CD4-positive, alpha-beta T cell treated with Interleukin-4 for 1 hour (primary cell): ENCODE measurements at places on chromosomes 7 and 10.

- DNase-seq, result no peak
Measured at GRCh38 chr10:129846991-129847391, 117.1 kb downstream of the EBF3 start.

- no peak for DNase-seq
Measured at GRCh38 chr7:91720260-91720937, 160.1 kb downstream of the MTERF1 start.

DNA sequence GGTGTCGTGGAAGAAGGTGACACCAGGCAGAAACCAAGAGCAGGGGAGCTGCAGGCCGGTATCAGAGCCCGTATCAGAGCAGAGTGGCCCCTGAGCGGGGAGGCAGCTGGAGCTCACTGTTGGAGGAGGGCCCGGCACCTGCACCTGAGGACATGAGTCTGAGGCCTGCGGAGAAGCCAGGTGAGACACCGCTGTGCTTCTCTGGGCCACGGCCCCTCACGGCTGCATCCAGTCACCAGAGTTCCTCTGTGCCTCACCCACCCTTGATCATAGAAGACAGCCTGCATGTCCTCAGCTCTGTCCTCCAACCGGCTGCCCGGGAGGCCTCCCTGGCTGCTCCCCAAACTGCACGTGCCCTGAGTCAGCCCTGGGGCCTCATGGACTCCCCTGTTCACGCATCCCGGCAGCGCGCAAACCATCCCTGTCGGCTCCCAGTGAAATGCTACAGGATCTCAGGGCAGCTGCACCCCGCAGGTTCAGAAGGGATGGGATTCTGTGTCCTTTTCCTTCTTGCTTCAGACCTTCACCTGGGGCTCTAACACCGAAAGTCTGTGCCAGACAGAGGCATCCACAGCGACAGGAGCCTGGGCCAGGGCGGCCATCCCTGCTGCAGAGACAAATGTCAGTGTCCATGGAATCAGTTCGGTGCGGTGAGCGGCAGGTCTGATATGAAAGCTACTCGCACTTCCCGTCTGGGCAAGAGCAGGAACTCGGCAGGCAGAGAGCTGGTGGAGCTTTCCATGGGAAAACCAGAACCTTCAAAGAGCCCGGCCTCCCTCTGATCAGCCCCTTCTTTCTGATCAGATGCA is 111.9 kb upstream of the FAM20C start:
- no peak for DNase-seq

DNA sequence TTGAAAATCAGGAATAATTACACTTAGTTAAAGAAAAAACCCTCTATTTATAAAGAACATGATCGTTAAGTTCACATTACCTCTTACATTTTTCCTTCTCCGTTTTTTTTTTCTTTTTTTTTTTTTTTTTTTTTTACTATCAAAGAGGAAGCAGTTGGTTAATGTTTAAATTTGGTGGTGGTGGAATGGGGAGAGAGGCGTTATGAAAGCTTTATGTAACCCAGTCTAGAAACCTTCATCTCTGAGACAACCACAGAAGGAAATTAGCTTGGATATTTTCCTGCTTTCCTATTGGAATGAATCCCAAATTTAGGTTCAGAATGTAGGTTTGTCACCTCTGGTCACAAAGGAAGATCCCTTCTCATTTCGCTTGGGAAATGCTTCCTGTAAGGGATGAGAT is 31.5 kb upstream of the LHFPL3 start:
- DNase-seq, result no peak

DNA sequence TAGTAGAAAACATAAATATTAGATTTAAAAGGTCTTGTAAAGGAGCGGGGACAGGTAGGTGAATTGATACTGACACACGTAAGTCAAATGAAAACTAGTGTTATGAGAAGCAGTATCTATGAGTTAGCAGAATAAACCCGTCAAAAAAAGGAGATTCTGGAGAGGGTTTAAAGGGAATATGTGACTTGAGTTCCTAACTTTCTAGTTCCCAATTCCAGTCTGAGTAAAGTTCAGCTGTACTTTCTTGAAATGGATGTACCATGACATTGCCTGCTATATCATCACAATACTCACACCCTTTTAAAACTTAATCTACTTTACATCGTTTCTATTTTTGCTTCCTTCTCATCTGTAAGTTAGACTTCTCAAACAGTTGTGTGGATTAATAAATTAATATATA is 122.2 kb downstream of the NRBF2 start:
- no peak for DNase-seq

DNA sequence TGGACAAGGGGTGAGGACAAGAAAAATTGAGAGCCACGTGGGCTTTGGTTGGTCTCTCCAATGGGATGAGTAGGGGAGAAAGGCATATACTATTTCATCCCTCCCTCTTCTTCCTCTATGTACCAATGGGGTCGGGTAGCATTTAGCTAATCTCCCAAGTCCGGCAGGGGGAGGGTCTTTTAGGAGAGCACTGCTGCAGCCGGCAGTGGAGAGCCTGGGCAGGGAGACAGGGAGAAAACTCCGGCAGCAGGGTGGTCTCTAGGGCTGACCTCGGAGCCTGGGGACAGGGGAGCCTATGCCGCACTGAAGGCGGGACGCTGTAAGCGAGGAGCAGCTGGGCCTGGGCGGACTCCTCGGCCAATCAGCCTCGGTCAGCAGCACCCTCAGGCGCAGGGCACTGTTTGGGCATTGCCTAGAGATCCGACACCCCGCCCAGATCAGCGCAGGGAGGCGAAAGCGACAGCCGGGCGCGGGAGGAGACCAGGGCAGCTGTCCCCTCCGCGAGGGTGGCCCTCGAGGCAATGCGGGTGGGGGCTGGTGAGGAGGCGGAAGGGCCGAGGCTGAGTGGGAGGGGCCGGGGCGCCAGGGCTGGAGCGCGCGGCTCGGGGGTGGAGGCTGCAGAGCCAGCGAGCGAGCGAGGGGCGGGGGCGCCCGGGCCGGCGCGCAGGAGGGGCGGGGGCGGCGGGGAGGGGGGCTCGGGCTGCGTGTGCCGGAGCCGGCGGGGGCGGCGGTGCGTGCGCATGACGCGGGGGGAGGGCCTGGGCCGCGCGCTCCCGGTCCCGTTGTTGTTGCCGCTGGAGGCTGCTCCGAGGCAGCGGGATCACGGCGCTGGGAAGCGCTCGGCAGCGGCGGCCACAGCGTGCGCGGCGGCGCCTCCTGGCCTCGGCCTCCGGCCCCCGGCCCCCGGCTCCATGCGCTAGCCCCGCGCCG is at the start of gene AGAP3:
Gene AGAP3 (plus strand): TSS at position 785 of the 930 bp plus-strand sequence. CDS start 267 bp downstream, outside the sequence.
- DNase-seq, result peak; percentile 64

- DNase-seq, result no peak
Measured at GRCh38 chr7:6235029-6235871, 37.2 kb downstream of the CYTH3 start.

DNA sequence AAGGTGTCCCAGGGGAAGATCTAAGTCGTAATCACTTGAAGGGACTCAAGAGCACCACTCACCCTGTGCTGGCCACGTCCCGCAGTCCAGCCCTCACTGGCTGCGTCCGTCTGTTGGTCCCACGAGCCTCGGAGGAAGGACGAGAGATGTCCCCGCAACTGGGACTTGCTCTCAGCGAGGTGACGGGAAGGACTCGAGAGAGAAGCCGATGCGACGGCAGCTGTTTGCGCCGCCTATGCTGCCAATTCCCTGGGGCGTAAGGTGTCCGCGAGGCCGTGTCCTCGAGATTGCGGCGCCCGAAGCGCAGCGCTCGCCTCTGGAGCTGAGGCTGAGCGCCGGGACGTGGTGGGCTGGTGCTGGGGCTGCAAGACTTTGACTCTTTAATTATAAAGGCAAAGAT is 100.6 kb upstream of the SEMA3E start:
- no peak for DNase-seq

DNA sequence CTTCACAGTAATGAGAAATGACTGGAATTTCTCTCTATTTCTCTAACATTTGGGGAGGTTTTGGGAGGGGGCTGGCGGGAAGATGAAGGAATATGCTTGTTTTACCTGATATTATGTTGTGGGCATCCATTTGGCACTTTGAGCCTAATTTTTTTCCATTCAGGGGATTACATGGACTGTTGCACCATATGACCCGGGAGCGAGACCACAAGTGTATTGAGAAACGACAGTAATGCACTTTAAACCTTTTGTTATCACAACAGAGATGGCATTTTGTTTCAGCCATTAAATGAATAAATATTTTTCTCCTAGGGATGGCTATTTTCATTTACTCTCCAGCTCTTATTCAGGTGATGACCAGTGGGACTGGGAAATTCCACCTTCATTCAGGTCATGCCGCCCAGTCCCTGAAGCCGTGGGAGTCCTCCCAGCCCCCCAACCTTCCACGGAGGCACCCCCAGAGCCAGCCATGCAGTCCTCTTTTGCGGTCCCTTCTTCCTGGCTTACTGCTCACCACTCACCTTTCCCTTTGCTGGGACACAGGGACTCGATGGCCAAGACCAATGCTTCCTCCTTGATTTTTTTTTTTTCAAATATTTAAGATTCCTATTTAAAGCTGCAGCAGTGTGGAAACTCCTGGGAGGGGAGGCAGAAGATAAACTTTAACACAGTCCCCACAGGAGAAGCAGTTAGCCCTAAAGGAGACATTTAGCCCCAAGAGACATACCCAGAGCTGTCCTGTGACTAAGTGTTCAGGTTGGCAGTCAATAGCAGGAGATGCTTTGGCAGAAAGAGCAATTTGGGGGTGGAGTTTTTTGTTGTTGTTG is 190.9 kb upstream of the YAE1 start:
- no peak for DNase-seq

DNA sequence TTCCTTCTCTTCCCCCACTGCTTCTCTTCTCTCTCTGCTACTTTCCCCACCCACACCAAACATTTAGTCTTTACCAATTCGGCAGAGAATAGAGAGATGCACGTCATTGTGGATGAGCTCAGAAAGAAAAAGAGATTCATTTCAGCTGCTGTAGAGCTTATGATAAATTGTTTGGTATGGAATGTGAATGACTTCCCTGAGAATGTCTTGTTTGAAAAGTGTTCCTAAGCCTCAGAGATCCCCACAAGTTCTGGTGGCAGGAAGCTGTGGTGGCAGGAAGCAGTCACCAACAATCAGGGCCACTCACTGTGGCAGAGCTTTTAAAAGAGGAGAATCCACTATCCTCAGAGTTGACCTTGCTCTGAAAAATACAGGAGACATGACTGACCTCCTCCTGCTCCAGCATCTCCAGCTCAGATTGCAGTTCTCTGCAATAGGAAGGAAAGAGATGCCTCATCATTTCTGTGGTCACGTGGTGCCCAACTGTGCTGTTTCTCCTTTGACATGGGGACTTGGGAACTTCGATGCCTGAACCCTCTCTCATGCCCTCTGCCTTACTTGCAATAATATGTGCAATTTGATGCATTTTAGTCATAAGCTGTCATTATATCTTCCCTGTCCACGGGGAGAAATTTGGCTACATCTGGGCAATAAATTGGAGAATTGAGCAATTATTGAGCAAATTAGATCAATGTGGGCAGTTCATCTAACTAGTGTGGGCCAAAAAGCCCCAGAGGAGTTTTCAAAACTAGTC is 76.5 kb downstream of the BMPER start:
- no peak for DNase-seq

DNA sequence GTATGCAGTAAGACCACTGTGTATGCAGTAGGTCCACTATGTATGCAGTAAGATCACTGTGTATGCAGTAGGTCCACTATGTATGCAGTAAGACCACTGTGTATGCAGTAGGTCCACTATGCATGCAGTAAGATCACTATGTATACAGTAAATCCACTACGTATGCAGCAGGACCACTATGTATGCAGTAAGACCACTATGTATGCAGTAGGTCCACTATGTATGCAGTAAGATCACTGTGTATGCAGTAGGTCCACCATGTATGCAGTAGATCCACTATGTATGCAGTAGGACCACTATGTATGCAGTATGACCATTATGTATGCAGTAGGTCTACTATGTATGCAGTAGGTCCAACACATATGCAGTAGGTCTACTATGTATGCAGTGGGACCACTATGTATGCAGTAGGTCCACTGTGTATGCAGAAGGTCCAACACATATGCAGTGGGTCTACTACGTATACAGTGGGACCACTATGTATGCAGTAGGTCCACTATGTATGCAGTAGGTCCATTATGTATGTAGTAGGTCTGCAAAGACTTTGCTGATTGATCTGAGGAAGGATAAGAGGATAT is 313.6 kb downstream of the ADARB2 start:
- DNase-seq, result no peak

GRCh38 chr7:85823396-85824080 is 636.7 kb upstream of the SEMA3D start:
- DNase-seq, result no peak

- peak; percentile 79 for DNase-seq
Measured at GRCh38 chr10:88091490-88092061, 228.2 kb downstream of the PTEN start.

DNA sequence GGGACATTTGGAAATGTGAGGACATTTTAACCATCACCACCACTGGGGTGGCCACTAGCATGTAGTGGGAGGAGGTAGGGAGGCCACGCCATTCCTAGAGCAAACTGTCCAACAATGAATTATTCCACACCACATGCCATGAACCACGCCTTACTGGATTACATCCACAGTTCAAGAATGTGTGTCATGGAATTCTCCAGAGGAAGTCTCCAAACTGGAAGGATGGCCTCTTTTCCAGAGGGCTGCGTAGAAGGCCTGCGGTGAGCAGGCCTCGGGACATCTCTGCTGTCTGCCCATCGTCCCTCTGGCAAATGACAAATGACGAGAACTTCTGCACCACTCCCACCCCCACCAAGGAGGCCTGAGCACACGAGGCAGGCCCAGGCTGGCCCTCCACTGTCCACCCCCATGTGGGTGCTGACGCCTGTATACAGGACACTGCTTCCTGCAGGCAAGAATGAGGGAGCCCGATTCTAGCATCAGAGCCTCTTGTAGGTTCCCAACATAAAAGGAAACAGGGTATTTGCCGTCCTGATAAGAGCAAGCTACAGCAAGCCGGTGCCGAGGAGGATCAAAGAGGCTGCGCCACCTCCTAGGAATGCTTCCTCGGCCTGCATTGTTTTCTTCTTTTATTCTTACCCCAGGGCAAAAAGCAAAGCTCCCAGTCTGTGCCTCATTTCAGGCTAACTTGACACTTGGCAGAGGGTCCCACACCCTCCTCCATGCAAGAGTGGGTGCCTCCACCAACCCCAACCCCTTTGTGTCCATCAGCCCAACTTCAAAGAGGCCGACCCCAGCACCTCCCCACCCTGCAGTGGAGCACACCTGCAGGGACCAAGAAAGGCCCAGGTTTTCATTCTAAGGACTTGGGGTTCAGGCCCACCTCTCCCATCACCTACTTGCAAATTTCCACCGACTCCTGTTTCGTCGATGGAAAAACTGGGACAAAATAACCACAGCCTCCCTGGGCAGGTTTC is 23.9 kb downstream of the TNS3 start:
- no peak for DNase-seq

DNA sequence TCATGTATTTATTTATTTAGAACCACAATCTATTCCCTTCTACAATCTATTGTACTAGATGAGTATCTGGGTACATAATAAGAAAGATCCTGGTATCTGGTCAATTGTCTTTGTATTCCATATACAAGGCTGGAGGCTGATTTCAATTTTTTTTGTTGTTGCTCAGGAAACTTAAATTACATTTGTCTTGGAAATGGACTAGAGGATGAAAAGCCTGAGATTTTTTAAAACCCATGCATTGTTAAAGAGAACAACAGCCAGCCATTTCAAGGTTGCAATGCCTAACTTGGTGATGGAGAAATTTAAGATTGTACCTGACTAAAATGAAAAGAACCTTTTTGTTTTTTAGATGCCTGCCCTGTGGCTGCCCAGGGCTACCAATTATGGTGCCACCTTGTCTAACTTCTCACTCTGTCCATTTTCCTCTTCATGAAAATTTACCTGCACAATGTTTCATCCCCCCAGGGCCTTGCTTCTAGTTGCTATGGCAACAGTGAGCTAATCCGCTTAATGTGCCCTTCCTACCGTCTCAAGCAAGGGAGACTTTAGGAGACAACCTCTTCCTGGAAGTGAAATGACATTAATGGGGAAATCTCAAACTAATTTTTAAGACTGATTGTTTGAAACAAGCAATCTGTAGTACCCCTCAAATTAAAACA is 203.7 kb upstream of the PHYHIPL start:
- DNase-seq, result no peak
